ENCODE measurements at places on chromosomes 12 and 14.

- no peak for DNase-seq
These were observed 2.4 kb downstream of the CBLN3 start for GRCh38 chr14:24426912-24427536.

DNA sequence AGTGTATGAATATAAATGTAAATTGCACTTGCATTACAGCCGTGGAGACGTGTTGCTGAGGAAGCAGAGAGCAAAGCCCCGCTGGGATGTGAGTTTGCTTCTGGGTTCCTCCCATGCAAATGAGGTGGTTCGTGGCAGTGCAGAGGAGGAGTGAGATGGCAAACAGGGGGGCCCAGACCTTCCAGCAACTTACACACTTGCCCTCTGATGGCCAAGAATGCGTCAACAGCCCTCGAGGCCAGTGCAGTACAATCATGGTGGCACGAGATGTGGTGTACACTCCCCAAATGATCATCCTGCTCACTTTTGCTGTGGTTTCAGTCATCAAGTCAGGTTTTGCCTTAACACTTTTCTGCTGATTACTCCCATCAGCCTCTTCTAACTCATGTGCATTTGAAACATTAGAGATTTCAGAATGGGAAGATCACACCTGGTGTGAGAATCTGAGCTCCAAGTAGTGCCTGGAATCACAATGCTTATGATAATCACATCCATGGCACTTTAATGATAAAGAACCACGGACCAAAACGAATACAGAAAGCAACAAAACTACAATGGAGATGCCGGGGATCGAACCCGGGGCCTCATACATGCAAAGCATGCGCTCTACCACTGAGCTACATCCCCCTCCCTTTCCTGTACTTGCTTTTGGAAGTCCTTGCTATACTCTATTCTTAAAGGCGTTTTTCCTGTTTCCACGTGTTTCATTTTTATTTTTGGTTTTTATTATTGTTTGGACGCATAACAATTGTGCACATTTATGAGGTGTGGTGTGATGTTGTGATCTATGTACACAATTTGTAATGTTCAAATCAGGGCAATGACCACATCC is 7.0 kb upstream of the UBC start:
- DNase-seq, result no peak

DNA sequence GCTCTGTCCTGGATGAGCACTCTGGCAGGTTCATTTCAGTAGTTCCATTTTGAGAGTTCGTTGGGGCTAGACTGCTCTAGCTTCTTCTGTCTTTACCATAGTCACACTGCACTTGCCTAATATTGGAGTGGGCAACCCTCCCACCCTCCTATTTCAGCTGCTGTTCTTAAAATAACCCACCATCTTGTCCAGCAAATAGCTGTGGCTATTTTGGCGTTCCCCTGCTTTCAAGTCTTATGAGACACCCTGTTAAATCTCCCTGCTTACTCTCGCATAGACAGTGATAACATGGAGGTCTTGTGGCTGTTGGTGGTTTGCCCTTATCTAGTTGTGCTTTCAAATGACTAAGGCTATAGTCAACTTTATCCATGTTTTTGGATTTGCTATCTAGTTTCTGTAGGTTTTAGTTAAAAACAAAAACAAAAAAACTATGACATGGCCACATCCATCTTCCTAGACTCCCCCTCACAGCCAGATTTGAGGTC is 65.5 kb downstream of the LRP6 start:
- no peak for DNase-seq

DNA sequence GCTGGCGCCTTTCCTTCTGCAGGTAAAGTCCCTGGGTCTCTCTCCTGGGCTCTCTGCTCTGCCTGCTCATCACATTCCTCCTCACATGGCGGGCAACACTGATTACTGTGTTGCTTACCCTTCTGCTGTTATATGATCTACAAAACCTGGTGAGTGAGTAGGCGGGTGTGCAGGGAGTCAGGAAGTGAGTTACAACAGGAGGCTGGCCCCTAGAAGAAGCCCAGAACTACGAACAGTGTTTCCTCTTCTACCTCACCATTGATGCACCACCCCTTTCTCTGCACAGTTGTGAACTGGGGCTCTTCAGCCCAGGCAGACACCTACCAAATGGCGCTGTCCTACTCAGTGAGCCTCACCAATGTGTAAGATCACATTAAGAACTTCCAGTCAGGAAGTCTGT is 4.9 kb upstream of the KLHL33 start:
- no peak for DNase-seq

DNA sequence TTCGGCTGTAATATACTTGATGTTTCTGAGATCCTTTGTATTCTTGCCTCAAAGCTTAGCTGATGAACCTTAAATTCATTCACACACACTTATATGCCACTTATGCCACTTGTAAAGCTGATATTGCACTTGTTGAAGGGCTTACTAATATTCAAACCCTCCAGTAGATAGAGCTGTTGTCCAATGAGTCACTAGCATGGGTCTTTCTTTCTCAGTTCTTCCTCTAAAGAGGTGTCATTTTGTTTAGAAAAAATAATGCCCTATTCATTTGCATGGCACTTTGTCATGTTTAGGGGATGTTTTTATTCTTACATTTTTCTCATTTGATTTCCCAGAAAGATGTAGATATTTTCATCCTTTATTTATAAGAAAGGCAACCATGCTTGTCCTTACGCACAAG is 56.4 kb downstream of the MON2 start:
- DNase-seq, result no peak

DNA sequence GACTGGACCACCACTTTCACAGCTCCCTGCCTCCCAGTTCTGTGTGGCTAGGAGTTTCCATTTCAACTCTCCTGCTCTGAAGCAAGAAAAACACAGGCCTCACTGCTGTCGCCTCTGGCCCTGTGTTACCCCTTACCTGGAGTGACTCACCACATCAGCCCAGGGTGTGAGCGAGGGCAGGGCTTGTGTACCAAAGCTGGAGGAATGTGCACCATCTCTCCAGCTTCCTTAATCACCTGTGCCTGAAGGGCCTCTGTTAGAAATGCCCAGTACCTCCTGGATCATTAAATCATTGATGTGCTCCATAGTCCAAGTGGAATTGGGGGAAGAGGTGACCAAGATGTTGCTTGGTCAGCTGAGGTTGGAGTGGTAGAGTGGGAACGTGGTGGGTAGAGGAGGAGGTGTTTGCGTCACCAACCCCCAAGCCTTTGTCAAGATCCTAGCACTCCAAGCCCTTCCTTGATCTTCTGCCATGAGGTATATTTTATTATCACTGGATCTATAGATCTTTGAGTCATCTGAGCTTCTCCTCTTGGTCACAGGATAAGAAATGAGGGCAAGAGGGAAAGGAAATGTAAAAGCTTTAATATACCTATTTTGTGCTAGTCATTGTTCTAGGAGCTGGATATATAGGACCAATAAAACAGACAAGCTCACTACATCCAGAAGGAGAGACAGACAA is 51.3 kb downstream of the SSPN start:
- no peak for DNase-seq

DNA sequence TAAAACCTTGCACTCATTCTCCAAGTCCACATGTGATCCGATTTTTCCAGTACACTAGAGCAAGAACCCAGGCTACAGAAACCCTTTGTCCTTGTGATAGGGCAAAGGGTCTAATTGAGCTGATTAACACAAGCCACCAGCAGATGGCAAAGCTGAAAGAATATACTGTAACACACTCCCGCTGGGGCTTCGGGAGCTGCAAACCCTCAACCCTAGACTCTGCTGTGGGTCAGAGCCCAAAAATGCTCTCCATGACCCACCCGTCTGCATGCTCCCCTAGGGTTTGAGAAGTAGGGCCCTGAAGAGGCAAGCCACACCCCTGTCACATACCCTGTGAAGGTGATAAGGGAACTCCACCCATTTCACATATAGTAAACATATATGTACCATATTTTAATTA is 33.6 kb upstream of the PCNX1 start:
- no peak for DNase-seq

- DNase-seq, result no peak
These were observed 13.4 kb downstream of the HHIPL1 start for GRCh38 chr14:99658218-99658845.

DNA sequence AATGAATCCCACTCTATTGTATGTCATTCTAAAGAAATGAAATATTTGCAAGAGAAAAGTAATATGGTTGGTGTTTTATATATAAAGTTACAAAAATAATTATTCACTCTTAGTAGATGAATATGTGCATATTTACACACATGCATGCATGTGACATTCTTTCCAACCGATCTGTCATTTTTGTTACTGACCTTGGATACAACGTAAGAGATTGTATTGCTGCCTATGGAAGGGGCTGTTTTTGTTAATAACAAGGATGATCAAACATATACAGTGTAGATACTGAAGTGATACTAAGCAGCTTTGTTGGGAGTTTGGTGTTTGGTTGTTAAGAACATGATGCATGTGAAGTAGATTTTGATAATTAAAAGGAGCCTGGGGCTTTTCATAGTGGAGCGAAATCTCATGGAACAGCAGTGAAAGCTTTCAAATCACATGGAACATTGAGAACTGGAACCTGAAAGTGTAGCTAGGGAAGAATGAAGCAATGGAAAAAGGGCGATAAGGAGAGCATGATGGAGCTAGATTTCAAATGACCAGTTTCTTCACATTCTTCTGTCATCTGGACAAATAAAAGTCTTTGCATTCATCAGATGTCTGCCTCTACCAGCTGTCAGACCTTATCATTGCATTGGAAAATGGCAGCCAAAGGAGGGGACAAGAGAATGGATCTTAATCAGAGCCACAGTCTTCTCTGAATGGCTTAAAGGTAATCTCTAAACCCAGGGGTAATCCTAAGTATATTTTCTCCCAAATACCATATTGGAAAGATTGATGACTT is 10.0 kb downstream of the BORCS5 start:
- DNase-seq, result no peak

- DNase-seq, result no peak
These were observed 1317.6 kb downstream of the TMEM121 start for GRCh38 chr14:106843951-106844483.

Measured in stromal cell of bone marrow (primary cell).